Activated CD4-positive, alpha-beta T cell treated with anti-CD3 and anti-CD28 coated beads for 36 hours (primary cell): ENCODE measurements at places on chromosomes 6 and 20.

DNA sequence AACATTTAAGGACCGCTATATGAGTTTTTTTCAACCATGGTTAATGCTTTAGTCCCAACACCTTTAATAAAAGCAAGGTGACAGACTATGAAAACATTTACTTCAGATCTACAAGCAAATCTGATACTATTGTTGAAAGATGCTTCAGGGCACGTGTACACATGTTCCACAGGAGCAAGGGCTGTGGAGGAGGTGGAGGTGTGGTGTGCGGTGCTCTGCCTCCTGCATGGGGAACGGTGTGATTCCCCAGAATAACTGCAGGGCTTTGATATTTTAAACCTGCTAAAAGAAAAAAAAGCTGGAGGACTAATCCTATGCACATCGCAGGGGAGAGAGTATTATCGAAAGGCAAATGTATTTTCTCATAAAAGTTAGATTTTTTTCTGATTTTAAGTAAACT, 188.1 kb upstream of the CEP162 start:
- no peak for DNase-seq

DNA sequence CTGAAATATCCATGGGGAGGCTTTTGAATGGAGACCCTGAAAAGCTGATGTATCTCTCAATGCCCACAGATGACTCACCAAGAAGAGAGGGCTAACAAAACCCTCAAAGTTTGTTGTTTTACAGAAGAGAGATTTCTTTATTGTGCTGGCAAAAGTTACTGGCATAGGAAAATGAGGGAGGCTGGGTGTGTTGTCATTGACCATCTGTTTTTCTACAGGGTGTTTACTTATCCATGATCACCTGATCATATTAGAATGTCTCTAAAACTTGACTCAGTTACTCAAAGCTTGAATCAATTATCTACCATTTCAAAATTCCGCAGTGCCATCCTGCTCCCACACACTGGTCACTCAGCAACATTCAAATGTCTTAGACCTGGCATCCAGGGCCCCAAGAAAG, 9.8 kb downstream of the NCOA6 start:
- no peak for DNase-seq

DNA sequence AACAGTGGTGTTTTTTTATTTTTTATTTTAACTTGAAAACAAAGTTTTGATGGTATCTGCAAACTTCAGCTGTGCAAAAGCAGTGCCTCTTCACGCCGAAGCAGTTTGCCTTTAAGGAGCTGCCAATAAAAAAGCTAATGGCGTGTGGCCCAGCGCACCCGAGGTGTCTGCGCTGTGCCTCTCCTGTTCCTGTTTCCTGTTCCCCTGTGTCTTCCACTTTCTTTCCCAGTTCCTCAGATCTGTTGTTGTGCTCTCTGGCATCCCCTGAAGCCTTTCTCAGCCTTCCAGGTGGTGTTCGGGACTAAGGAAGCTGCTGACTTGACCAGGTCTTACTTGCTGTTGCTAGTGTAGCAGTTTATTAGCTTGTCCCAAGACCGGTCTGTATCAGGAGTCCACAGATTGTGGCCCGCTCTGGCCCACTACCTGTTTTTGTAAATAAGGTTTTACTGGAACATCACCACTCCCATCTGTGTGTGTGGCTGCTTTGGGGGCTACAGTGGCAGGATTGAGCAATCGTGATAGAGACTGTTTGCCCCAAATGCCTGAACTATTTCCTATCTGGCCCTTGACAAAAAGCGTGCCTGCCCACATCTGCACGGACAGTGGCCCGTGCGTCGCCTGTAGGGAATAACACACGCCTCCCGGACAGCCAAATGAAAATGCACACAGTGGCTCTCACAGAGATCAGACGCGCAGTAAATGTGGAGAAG, 178.3 kb downstream of the TMEM242 start:
- no peak for DNase-seq

GRCh38 chr6:116408491-116408890, 37.7 kb downstream of the DSE start:
- no peak for DNase-seq

GRCh38 chr6:32967151-32968091, 973 bp upstream of the BRD2 start:
- peak; percentile 51 for DNase-seq

DNA sequence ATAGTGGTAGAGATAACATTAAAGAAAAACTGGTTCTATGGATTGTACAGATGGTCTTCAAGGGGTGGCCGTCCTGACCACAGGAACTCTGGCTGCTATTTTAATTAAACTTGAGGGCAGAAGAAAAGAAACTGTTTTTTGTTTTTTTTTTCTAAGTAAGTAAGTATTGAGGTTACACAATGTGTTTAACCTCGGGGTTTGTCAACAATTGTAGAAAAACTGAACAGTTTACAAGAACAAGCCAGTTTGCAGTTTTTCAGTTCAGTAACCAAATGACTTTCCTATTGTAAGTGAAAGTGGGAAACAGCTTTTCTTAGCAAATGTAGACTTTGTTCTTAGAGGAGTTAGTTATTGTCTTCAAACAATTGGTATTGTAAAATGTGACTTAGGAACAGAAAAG, 77.0 kb downstream of the PLCB1 start:
- no peak for DNase-seq

DNA sequence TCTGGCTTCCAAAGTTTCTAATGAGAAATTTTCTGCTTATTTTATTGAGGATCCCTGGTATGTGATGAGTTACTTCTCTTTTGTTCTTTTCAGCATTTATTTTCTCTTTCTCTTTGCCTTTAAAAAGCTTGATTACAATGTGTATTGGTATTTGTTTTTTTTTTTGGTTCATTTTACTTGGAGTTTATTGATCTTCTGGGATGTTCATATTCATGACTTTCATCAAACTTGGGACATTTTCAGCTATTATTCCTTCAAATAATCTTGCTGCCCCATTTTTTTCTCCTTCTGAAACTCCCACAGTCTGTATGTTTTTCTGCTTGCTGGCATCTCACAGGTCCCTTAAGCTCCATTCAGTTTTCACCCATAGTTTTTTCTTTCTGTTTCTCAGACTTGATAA, 102.4 kb downstream of the PRDM13 start:
- DNase-seq: no peak

DNA sequence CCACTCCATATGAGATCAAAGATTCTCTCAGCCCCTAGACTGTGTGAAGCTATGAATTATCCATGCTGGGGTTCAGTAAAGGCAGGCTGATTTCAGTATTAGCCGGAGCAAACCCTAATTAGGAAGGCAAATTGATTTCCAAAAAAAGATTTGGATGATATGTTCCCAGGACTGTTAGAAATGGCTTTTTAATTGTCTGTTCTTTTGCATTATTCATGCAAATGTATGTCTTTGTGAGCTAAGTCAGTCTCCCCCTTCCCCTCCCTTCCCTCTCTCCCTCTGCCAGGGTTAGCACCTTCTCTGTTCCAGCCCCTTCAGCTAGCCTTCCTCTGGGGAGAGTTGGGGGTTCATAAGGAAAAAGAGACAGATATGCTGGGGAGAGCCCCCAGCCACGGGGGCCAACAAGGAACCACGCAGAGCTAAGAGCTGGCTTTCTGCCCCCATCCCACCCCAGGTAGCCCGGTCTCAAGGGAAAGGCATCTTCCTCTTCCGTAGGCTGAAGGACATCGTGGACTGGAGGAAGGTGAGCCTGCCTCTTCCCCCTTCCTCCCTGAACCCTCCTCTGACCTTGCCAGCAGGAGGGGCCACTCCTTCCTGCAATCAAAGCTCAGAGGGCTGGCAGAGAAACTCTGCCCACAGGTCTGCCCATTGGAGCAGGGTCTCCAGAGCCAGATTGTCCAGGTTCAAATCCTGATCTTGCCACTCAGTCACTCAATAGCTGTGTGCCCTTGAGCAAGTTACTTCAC, 32.3 kb downstream of the PDRG1 start:
- no peak for DNase-seq
